ENCODE measurements at places on chromosomes 4 and X.
A peak's percentile ranks its signal among the peaks of the same experiment; 100 is the strongest.

GRCh38 chrX:41733939-41734338, 10.0 kb downstream of the GPR82 start:
- DNase-seq = no peak

- no peak for DNase-seq
These were observed 38.2 kb upstream of the NUDT6 start for GRCh38 chr4:122960611-122961000.

- no peak for DNase-seq
These were observed 288.6 kb upstream of the LDB2 start for GRCh38 chr4:17187003-17187402.

- no peak for DNase-seq
These were observed 64.2 kb downstream of the INTS12 start for GRCh38 chr4:105644257-105644656.

DNA sequence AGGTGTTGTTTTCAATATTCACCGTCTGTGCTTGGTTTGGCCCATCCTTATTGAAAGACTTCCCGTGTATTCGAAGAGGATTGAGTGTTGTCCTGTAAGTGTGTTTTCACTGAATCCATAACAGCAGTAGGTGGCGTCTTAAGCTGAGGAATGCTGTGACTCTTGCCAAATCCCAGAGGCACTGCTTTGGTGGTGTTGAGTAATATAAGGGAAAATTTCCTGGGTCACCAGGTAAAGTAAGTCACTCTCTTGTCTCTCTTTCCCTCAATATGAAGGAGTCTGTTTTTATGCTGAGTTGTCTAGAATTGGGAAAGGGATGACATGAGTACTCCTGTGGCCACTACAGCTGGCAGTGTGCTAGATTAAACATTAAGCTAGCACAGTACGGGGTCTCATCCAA, 146.7 kb upstream of the ZXDB start:
- DNase-seq = no peak

DNA sequence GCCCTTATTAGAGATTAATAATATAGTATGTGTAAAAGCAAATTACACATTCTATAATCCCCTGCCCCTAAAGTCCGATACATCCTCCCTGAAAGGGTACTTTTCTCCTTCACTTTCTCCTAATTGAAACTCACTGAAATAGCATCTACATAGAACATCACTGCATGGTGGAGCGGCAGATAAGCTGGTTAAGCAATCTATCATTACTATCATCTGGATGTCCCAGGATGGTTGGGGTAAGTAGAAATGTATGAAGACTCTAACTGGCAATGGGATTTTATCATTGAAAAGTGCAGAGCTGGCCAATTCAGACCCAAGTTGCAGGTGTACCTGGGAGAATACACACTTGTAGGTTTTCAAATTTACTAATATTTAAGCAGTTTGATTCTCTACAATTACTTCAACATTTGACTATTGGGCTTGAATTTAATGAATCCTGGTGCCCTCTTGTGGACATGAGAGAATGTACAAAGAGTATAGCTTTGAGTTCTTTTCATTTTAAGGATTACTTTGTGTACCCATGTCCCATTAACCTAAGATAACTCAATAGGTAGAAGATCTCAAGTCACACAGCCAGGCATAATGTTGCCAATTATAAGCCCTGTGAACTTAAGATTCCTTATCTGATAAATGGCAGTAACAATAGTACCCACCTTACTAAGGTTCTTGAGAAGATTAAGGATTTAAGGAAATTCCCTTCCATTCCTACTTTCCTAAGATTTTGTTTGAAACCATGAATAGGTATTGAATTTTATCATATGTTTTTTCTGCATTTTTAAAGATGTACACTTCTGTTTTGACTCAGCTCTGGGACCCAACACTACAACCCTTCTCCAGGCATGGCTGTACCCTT, 69.8 kb downstream of the SHROOM3 start:
- DNase-seq = peak; percentile 24
